ENCODE measurements at places on chromosomes 3 and 15.

GRCh38 chr15:76286271-76286879 is 24.9 kb downstream of the ETFA start:
- DNase-seq: no peak

- DNase-seq: no peak
These were observed 6.3 kb upstream of the KIF23 start for GRCh38 chr15:69407719-69408400.

GRCh38 chr3:111603679-111604078 is 8.5 kb upstream of the ZBED2 start:
- DNase-seq: no peak

GRCh38 chr3:156648086-156648485 is 26.3 kb upstream of the TIPARP start:
- DNase-seq: no peak

DNA sequence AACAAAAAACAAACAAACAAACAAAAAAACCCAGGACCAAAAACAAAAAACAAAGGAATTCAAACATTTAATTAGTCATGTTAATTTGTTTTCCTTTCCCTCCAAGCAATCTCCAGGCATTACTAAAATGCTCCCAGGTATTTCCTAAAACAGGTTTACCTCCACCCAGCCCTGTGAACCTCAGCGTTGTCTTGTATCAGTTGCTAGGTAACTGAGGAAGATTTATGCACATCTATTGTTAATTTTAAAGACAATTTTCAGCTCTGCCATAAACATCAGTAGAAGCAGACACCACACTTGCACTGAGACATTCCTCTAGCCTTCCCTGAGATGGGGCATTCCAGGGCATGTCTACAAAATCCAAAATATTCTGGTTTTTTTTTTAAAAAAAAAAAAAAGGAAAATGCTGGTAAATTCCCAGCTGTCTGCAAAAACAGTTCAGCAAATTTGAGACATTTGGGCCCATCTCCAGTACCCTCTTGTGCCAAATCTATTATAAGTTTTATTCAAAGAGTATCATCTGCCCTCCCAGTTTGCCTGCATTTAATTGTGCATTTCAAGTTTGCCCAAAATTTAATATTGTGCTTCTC is 227.6 kb downstream of the ADAMTS9 start:
- no peak for DNase-seq

GRCh38 chr3:127276396-127276795 is 11.4 kb downstream of the PRR20G start:
- DNase-seq: no peak

DNA sequence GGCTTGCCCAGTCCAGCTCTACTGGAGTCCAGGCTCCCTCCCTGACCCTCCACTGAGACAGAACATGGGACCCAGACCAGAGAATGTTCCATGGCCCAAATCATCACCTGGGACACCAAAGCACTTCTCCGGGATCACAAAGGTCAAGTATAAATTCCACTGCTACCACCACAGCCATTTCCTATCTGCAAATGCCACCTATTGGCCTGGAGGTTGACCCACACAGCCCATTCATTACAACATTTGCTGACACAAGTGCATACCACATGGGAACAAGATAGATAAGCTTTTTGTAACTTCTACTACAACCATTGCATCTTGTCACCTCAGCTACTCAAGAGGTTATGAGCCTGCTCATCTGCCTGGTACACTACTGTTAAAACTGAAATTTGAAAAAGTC is 126.8 kb upstream of the NECTIN3 start:
- DNase-seq: no peak

- DNase-seq: peak; percentile 61
These were observed 37.0 kb upstream of the CDCP1 start for GRCh38 chr3:45182915-45183871.
